ENCODE measurements at places on chromosomes 6 and 20. TPM values are rescaled to one million over a fixed set of nuclear protein-coding genes. Genes with fewer than 3 reads are reported as not detected.

DNA sequence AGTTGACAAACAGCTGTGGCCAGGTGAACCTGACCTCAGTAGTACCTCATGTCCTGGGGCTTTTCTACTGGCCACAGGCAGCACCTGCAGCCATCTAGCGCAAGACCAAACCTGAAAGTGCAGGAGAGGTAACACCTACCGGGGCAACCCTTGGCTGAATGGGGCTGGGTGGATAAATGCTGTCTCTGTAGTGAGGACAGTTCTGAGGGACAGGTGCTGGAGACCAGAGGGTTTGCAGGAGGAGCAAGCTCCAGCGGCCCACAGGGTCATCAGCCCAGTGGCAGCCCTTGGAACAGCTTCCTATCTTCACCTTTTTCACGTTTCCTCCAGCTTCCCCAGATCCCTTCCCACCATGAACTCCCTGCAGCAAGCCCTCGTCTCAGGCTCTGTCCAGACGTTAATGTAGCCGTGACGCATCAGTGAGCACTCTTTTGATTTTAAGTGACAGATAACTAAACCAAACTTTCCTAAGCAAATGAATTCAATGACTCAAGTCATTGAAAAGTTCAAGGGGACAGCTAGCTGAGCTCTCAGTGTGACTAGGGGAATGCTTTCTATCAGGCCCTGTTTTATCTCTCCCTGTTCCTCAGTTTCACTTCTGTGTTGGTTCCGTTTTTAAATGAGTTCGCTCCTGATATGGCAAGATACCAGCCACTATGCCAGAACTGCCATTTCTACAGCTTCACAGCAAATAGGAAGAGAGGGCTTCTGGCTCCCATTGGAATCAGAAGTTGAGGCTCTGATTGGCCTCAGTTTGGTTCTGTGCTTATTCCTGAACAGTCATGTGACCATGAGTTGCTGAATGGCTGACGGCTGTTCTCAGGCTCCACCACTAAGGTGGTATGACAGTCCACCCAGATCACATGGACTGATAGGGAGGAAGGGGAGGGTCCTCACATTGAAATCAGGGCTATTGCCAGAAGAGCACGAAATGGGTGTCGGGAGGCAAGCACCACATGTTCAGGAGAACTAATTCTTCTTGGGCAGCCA, 12.1 kb upstream of the PFDN4 start:
- no peak for DNase-seq

DNA sequence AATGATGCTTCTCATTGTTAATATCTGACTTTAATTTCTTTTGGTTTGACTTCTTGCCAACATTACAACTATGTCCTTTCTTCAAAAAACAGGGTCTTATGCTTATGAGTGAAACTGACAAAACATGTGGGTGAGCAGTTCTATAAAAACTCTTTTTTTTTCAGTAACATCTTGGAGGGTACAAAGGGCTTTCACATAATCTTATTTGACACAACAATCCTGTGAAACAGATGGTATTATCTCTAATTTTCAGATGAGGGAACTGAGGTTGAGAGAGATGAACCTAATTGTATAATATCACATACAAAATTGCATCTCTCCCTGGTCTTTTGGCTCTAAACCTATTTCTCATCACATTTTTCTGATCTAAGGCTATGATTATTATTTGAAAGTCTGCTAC, 38.3 kb downstream of the MAPK14 start:
- no peak for DNase-seq

DNA sequence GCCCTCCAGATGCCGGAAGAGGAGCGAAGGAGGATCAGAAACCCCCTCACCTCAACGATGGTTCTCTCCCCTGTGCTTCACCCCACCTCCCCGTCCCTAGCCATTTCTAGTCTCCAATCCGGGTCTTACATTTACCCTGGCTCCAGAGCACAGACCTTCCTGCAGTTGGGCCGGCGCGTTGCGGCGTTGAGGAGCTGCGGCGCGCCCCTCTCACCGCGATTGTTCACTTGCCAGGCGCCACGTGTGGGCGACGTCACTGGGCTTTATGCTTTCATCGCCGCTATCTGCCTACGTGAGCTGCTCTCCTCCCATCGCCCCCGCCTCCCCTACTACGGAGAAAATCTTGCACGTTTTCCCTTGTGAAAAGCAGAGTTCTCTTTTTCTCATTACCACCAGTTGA, at the start of gene CRISP2:
CRISP2 (minus strand) TSS at position 198 of the 400 bp plus-strand sequence. CDS start 4,347 bp downstream, outside the sequence.
- no peak for DNase-seq

GRCh38 chr20:9467995-9468394, 46.4 kb upstream of the LAMP5 start:
- DNase-seq: no peak

DNA sequence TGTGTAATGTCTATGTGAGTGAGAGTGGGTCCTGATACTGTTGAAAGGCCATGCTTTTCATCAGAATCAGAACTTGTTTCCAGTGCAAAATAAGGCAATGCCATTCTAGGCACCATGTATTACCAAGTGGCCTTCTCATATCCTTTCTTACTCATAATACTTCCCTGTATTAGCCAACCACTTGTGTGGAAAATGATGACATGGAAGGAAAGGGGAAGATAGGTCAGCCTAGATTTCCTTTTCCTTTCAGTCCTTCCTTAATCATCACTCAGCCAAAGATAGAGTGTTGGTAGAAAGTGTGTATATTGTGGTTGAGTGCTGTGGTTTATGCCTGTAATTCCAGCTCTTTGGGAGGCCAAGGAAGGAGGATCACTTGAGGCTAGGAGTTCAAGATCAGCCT, 158.6 kb upstream of the PREP start:
- no peak for DNase-seq

- DNase-seq: peak; percentile 68
Measured at GRCh38 chr6:151269321-151269995, 29.7 kb downstream of the AKAP12 start.

DNA sequence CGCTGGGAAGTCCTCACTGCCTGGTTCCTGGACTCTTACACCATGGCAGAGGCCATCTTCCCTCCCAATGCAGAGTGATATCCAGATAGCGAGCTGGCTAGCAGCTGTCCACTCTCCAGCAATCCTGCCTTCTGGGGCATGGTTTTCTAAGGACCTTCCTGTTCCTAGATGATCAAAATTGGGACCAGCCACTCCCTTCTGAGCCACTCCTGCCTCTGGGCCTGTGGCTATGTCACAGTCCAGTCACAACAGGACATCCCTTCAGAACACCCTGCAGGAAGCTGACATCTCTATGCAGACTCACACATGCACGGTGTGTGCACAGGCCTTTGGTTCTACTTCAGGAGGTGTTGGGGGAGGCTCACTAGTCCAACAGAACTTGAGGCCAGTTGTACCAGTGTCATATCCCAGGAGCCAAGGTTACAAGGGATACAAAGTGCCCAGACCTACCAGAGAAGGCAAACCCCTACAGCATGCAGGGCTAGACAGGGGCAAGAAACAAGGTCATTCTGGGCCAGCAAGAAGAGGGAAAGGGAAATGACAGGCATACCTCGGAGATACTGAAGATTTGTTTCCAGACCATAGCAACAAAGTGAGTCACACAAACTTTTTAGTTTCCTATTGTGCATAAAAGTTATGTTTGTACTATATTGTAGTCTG, 2.7 kb upstream of the MCCD1 start:
- no peak for DNase-seq

GRCh38 chr6:109373762-109374161, 8.5 kb downstream of the CD164 start:
- DNase-seq: no peak

DNA sequence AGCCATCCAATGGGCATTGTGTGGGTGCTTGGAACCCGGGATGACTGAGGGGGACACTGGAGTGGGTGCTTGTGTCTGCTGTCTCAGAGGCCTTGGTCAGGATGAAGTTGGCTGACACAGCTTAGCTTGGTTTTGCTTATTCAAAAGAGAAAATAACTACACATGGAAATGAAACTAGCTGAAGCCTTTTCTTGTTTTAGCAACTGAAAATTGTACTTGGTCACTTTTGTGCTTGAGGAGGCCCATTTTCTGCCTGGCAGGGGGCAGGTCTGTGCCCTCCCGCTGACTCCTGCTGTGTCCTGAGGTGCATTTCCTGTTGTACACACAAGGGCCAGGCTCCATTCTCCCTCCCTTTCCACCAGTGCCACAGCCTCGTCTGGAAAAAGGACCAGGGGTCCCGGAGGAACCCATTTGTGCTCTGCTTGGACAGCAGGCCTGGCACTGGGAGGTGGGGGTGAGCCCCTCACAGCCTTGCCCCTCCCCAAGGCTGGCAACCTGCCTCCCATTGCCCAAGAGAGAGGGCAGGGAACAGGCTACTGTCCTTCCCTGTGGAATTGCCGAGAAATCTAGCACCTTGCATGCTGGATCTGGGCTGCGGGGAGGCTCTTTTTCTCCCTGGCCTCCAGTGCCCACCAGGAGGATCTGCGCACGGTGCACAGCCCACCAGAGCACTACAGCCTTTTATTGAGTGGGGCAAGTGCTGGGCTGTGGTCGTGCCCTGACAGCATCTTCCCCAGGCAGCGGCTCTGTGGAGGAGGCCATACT, 49.4 kb downstream of the PYGB start:
- DNase-seq: no peak

- DNase-seq: no peak
Measured at GRCh38 chr6:6006428-6007365, at the start of gene NRN1. TSS of gene NRN1 (minus strand) at chr6:6006925. CDS start at chr6:6006749, 176 bp downstream.

GRCh38 chr6:112187736-112188135, 66.6 kb downstream of the LAMA4 start:
- DNase-seq: no peak

DNA sequence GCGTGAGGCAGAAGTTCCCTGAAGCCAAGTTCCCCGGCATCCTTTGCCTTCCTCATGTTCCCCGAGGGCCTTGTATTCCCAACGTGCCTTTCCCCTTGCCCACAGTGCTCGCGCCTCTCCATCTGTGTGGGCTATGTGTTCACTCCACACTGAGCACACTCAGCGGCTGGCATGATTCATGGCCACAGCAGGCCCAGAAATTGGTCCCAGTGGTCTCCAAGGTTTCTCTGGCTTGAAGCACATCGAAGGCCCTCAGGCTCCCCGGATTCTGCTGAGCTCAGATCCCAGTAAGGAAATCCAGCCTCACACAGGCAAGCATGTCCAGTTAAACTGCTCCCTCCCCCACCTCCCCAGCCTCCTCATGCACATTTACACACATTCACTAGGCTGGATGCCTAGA, 123.6 kb downstream of the ISM1 start:
- DNase-seq: no peak

The CCR6 gene
- total RNA-seq: not detected

The NKAPL gene
- 3.3 TPM for total RNA-seq

The C20orf204 gene
- 0.26 TPM for total RNA-seq

The CTAGE9 gene
- total RNA-seq: not detected

The FAM217B gene
- 2.8 TPM for total RNA-seq

The KHDC1 gene
- 5.1 TPM for total RNA-seq
